ENCODE measurements at places on chromosomes 4 and X. TPM values are rescaled to one million over a fixed set of nuclear protein-coding genes. Genes with fewer than 3 reads are reported as not detected.
A peak's percentile ranks its signal among the peaks of the same experiment; 100 is the strongest.

Gene CXCL5
- not detected for total RNA-seq

Gene MAGEB1
- not detected for total RNA-seq

- no peaks in the 10 kb centered on the region for H3K4me1 ChIP-seq
- no peak overlapping the region for H3K27ac ChIP-seq
- DNase-seq = no peak
- no peaks in the 10 kb centered on the region for H3K36me3 ChIP-seq
- H3K4me3 ChIP-seq = no peak overlapping the region
Measured at GRCh38 chr4:181234951-181235680, 1008.1 kb upstream of the TENM3 start.

GRCh38 chr4:83025563-83025962 is 9.4 kb upstream of the COPS4 start:
- no peaks in the 10 kb centered on the region for H3K4me1 ChIP-seq
- no peaks in the 10 kb centered on the region for H3K27me3 ChIP-seq
- H3K27ac ChIP-seq = no peak overlapping the region
- DNase-seq = no peak
- no peaks in the 10 kb centered on the region for H3K36me3 ChIP-seq

DNA sequence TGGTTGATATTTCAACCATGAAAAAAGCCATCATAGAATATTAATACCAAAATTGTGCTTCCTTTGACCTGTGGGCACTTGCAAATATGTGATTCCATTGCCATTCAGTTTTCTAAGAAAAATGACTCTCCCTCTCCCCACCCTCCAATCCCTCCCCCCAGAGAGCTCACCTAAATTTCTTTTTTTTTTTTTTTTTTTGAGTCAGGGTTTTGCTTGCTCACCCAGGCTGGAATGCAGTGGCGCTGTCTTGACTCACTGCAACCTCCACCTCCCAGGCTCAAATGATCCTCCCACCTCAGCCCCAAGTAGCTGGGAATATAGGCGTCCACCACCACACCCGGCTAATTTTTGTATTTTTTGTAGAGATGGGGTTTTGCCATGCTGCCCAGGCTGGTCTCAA is 47.0 kb downstream of the SNX25 start:
- H3K4me1 ChIP-seq = no peaks in the 10 kb centered on the region
- no peaks in the 10 kb centered on the region for H3K36me3 ChIP-seq
- DNase-seq = no peak
- H3K27ac ChIP-seq = no peak overlapping the region
- no peak overlapping the region for H3K4me3 ChIP-seq

Gene SYTL5
- total RNA-seq = 0.21 TPM

Gene MYOZ2
- total RNA-seq = 0.62 TPM

DNA sequence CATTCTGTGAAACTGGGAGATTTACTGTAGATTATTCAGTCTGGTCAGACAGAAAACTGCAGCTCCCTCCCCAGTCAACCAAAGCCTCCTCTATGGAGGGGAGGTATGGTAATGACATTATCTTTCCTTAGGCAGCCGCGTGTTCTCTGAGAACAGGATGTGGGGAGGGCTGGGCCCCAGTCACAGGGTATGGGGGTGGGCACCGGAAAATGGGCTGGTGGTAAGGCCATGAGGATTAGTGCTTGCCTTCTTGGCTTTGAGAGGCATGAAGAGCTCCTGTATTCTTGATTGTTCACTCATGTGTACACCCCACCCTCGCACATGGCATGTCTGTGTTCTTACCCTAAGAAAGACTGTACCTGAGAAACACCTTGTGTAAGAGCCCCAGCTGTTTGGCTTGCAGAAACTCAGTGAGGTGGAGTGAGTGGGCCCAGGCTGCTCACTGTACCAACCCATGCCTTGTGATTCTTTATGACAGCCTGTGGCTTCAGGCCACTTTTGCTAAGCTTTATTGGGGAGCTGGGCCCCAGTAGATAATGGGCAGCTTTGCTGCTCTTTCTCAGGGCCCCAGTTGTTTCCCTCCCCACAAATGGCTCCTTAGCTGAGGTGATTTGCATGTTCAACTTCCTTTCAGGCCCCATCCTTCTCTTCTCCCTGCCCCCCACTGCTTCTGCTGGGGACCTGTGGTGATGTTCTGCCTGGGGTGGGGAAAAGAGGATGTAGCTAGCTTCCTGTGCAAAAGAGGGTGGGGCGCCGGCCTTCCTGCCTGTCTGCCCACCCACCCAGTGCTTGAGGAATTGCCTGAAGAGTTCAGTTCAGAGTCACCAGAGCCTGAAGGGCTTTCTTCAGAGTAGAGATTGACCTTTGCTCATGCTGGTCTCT is 30.7 kb downstream of the MSN start:
- no peak overlapping the region for H3K4me3 ChIP-seq
- peak overlapping the region; percentile 70 for H3K27ac ChIP-seq
- H3K27me3 ChIP-seq = no peaks in the 10 kb centered on the region
- no peaks in the 10 kb centered on the region for H3K36me3 ChIP-seq

All from uterus (tissue), 4 donors.